Left lung (tissue), 14 donors: ENCODE measurements at places on chromosomes 16 and 17. TPM values are rescaled to one million over a fixed set of nuclear protein-coding genes. Genes with fewer than 3 reads are reported as not detected.

DCAKD gene
- polyA plus RNA-seq: 50.8 TPM

OR3A3 gene
- polyA plus RNA-seq: not detected

ARHGAP44 gene
- polyA plus RNA-seq: 13.1 TPM

HOXB2 gene
- 24.0 TPM for polyA plus RNA-seq

CTRB1 gene
- 0.12 TPM for polyA plus RNA-seq

SCARF1 gene
- 17.6 TPM for polyA plus RNA-seq

FOXO3B gene
- 5.9 TPM for polyA plus RNA-seq

NPIPA3 gene
- 3.2 TPM for polyA plus RNA-seq

GRCh38 chr17:65990593-65990992 is 201.3 kb downstream of the CEP112 start:
- no peak for DNase-seq

DNA sequence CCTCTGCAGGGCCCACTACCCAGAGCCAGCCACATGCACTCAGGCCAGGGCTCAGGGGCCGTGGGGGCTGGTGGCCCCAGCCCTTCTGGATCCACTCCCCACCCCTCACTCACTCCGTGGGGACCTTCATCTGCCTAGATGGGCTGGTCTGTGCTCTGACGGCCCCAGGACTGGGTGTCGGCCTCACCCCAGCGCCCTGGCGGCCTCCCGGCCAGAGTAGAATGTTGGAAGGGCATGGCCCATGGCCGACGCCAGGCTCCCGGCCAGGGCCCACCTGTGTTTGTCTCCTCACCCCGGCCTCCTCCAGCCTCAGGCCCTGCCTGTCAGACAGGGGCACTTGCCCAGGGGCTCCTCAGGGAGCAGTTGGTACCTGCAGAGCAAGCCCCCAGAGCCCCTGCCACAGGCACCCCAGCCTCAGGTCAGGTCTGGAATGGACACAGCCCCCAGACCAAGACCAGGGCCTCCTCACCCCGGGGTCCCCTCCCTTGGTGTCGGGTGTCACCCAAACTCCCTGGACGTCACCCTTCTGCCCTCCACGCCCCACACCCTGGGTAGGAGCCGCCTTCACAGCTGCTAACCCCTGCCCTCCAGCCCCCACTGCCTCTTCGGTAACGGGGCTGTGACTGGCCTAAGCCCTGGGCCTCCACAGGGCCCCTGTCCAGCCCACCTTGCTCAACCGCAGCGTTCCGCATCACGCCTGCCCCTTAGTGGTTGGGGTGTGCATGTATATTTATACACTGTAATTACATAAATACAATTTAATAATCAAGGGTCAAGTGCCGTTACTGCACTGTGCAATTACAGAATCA is 3.0 kb upstream of the CDH15 start:
- no peak for DNase-seq

- no peak for DNase-seq
Measured at GRCh38 chr17:81879121-81879520, 8.0 kb upstream of the ARHGDIA start.

- DNase-seq: no peak
Measured at GRCh38 chr17:46788796-46789195, 29.7 kb downstream of the WNT3 start.

DNA sequence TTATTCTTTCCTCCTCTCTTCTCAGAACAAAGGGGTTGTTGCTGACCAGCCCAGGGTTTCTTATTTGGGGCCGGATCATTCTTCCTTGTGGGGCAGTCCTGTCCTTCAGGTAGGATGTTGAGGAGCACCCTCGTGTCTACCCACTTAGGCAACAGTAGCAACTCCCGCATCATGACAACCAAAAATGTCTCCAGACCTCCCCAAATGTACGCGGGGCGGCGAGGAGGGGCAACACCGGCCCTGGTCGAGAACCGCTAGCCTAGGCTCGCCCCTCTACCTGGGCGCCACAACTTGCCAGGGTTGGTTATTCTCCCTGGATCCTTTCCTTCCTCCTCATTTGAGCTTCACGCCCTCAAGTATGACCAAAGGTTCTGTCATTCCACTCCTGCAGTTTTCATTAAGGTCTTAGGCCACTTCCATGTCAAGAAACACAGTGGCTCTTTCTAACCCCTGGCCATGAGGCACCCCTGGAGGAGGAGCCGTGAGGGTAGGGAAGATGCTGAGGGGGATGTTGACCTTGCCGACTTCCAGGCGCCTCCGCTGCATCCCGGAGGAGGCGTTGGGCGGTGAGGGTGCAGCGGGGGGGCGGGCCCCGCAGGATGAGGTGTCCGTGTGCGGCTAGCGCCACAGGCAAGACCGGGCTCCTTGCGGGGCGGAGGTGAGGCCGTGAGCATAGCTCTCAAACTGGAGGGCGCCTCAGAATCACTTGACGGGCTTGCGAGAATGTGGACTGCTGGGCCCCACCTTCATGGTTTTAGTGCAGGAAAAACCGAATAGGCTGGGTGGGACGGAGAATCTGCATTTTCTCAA is 712 bp upstream of the SPECC1 start:
- DNase-seq: peak; percentile 80

DNA sequence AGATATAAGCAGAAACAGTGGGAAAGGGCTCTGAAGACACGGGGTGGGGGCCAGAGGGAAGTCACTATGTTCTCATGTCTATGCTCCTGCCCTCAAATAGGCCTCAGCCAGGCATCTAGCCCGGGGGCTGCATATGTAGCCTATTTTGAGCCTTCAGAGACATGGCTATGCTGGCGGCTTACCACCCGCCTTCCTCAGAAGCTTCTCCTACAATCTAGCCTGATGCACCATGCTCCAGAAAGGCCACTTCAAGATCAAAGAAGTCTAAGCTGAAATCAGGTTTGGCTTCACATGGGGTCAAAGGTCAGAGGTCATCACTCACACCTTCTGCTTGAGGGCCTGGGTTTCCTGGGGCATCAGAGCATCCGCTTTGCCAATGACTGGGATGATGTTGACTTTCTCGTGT is 1.6 kb downstream of the SEPTIN1 start:
- no peak for DNase-seq

DNA sequence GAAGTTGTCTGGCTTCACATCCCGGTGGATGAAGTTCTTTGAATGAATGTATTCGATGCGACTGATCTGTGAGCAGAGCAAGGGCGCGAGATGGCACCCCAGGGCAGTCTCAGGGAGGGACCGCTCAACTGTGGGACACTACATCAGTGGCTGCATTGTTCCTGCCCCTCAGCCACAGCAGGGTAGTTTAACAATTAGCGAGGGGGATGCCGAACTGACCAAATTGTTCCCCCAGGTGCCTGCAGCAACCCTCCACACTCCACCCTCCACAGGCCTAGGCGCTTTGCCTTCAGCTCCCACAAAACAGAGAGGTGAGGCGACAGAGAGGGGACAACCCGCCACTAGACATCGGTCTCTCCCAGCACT is 20.3 kb downstream of the CSNK1D start:
- DNase-seq: no peak

GRCh38 chr16:35176449-35176848 is 1717.0 kb downstream of the TP53TG3F start:
- DNase-seq: no peak

- no peak for DNase-seq
Measured at GRCh38 chr16:31502981-31503380, 5.2 kb downstream of the RUSF1 start.

GRCh38 chr16:26500326-26500725 is 566.4 kb upstream of the C16orf82 start:
- DNase-seq: no peak

DNA sequence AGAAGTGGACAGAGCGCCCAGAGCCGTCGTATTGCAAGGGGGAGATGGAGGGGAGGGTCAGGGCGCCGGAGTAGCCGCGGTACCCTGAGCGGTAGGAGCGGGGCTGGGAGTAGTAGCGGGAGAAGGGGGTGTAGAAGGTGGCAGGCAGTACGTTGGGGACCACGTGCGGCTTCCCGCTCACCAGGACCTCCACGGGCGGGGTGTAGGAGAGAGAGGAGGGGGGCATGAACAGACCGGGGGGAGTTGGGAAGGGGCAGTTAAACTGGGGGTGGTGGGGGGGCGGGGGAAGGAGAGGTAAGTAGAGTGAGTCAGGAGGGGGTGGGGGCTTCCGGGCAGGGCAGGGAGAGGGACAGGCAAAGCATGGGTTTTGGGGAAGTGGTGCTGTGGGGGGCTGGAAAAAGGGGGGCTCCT is 16.8 kb downstream of the ST6GALNAC2 start:
- no peak for DNase-seq

GRCh38 chr17:63816669-63817068 is 10.6 kb upstream of the PSMC5 start:
- no peak for DNase-seq

- DNase-seq: no peak
Measured at GRCh38 chr16:662597-662996, 5.3 kb upstream of the RHOT2 start.

GRCh38 chr17:7060165-7060891 is 16.4 kb upstream of the SLC16A11 start:
- no peak for DNase-seq

DNA sequence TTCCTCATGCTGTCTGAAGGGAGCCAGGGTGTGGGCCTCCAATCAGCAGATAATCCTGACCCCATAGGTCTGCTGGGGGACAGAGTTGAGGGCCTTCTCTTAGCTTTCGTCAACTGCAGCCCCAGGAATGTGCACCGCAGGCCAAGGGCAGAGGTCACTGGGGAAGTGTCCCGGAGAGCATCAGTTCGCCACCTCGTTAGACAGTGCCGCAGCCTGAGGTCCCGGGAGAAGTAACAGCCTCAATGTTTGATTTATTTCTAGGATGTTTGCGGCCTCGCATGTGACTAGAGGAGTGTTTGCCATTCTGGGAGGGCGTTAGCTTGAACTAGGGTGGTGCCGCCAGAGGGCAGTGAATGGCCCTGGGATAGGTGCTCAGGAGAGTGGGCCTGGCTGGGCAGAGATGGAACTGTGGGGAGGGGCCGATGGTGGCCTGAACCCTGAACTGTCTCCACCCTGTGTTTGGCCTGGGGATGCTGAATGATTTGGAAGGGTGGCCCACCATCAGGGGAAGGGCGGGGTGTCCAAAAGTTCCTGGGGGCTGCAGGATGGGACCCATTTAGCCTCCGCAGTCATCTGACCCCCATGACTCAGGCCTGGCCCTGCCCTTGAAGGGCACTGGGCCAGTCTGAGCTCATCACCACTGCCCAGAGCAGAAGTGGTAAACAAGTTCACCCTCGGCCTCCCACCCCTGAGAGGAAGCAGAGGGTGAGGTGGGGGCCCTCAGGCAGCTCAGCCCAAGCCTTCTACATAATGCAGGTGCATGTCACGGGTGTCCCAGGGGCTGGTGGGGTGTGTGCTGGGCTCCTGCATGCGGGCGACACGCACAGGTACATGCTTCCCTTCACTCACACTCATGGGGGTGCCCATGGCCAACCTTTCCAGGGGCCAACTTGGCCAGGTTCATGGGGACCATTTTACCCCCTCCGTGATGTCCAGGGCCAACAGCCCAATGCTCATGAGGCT is 12.4 kb upstream of the TAC4 start:
- DNase-seq: no peak

- DNase-seq: peak; percentile 55
Measured at GRCh38 chr17:73952480-73953205, 250.8 kb upstream of the RPL38 start.

DNA sequence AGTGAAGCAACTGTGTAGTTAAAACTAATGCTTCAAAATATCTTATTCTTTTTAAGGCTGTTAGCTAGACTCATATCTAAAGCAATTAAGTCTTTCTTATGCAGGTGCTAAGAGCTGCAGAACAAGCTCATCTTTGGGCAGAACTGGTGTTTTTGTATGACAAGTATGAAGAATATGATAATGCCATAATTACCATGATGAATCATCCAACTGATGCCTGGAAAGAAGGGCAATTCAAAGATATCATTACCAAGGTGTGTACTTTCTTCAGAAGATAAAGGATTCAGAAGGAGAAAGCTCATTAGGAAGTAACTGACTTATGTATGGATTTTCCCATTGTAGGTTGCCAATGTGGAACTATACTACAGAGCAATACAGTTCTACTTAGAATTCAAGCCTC is 23.9 kb downstream of the PTRH2 start:
- no peak for DNase-seq

DNA sequence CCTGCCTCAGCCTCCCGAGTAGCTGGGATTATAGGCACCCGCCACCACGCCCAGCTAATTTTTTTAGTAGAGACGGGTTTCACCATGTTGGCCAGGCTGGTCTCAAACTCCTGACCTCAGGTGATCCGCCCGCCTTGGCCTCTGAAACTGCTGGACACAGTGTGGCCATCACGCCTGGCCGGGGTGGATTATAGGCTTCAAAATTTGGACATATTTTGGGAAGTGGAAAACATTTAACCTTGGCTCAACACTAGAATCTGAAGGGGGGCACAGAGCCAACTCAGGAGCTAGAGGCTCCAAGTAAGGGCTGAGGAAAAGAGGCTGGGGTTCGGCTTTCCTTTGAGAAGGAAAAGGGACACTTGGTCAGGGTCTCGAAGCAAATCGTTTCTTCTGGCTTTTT is 2.2 kb upstream of the CDK5R1 start:
- no peak for DNase-seq

- DNase-seq: no peak
Measured at GRCh38 chr16:77430360-77430759, 4.5 kb downstream of the ADAMTS18 start.

GRCh38 chr17:56847106-56847505 is 13.2 kb downstream of the DGKE start:
- no peak for DNase-seq

DNA sequence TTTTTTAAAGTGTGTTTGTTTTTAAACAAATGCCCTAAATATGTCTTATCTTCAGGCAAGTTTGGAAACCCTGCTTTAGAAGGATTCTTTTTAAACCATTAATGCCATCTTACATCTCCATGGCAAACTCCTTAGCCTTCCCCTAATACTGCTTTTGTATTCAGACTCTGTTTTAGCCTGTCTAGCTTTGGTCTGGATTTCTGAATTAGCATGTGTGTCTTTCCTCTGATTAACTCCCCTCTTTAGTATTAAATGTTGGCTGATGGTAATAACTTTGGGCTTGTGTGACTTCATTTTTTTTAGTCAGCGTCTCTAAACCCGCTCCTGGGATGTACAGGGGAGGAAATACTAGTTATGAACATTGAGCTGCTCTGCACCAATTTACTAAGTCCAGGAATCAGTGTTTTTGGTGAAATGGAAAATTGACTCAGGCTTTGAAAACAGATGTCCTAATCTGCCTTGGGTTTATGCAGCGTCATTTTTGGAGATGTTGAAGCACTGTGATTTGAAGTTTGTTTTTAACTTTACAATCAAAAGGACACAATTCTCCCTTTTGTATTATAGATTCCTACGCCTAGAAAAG is 22.2 kb downstream of the WIPF2 start:
- DNase-seq: no peak

DNA sequence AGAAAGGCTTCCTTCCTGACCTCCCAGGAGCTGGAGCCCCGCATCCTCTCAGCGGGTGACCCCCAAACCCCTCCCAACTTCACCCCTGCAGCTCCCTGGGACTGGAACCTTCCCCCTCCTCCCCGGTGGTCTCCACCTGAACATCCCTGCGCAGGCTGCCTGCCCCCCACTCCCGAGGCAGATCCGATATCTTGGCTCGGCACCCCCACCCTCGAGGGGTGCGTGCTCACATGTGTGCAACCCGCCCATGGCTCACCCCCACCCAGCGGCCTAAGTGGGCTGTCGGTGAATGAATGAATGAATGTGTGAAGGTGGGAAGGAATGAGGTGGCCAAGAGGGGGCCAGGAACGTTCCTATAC is 39.7 kb downstream of the SLC7A5 start:
- peak; percentile 49 for DNase-seq

GRCh38 chr16:67397812-67398545 is 4.7 kb upstream of the TPPP3 start:
- DNase-seq: no peak
